Skeletal muscle tissue (tissue), 5 donors: ENCODE measurements at places on chromosomes 1 and 21. TPM values are rescaled to one million over a fixed set of nuclear protein-coding genes. Genes with fewer than 3 reads are reported as not detected.

ATXN7L2 gene
- 3.1 TPM for total RNA-seq

OR2AJ1 gene
- not detected for total RNA-seq

MATN1 gene
- total RNA-seq = 1.6 TPM

TCHHL1 gene
- not detected for total RNA-seq

THEM5 gene
- total RNA-seq = not detected

LRRIQ3 gene
- total RNA-seq = 1.0 TPM
